Smooth muscle cell of trachea (primary cell): ENCODE measurements at places on chromosomes 3 and 15. TPM values are rescaled to one million over a fixed set of nuclear protein-coding genes. Genes with fewer than 3 reads are reported as not detected.

RLBP1 gene
- not detected in 2 replicates for total RNA-seq

KBTBD8 gene
- total RNA-seq, result 1.3 and 1.5 TPM in 2 replicates

CRTC3 gene
- total RNA-seq, result 12.4 and 17.7 TPM in 2 replicates

CCR3 gene
- total RNA-seq, result 0.33 TPM in 1 of 2 replicates, not detected in the other

GOLGA6B gene
- total RNA-seq, result not detected in 2 replicates

MRAS gene
- 20.1 and 52.4 TPM in 2 replicates for total RNA-seq

KCNAB1 gene
- total RNA-seq, result under 0.01 and 2.8 TPM in 2 replicates

ATP13A5 gene
- total RNA-seq, result not detected in 2 replicates

TASOR gene
- 66.0 and 97.2 TPM in 2 replicates for total RNA-seq

HIGD2B gene
- total RNA-seq, result 0.15 TPM in 1 of 2 replicates, not detected in the other

NEO1 gene
- 16.1 and 17.2 TPM in 2 replicates for total RNA-seq

AADACL2 gene
- not detected in 2 replicates for total RNA-seq

FBXW12 gene
- total RNA-seq, result 0.15 TPM in 1 of 2 replicates, not detected in the other

ISLR gene
- total RNA-seq, result 92.1 and 202 TPM in 2 replicates

GRAMD1C gene
- 3.8 and 7.1 TPM in 2 replicates for total RNA-seq

DAZL gene
- total RNA-seq, result not detected in 2 replicates

LHFPL4 gene
- total RNA-seq, result under 0.01 TPM in 2 replicates

PRSS50 gene
- total RNA-seq, result not detected in 2 replicates

PRR23C gene
- total RNA-seq, result not detected in 2 replicates

ZPLD1 gene
- not detected in 2 replicates for total RNA-seq

MAPKAPK3 gene
- 38.0 and 46.1 TPM in 2 replicates for total RNA-seq

NCEH1 gene
- 11.6 and 14.4 TPM in 2 replicates for total RNA-seq

IQCF5 gene
- not detected in 2 replicates for total RNA-seq

MAP3K13 gene
- 10.9 and 20.4 TPM in 2 replicates for total RNA-seq

SNTN gene
- not detected in 2 replicates for total RNA-seq

ADAMTS9 gene
- total RNA-seq, result 0.66 and 1.5 TPM in 2 replicates

H1-8 gene
- total RNA-seq, result not detected in 2 replicates

CPN2 gene
- not detected in 2 replicates for total RNA-seq

USP19 gene
- 64.4 and 72.6 TPM in 2 replicates for total RNA-seq
